ENCODE measurements at places on chromosomes 1 and 21.

GRCh38 chr21:34914239-34914638 lies 134.9 kb downstream of the RUNX1 start:
- no peak for DNase-seq

- no peak for DNase-seq
These were observed 30.6 kb upstream of the SLC30A10 start for GRCh38 chr1:219958875-219959417.

- DNase-seq, result peak; percentile 43
These were observed 11.5 kb downstream of the KCNA2 start for GRCh38 chr1:110594456-110595352.

DNA sequence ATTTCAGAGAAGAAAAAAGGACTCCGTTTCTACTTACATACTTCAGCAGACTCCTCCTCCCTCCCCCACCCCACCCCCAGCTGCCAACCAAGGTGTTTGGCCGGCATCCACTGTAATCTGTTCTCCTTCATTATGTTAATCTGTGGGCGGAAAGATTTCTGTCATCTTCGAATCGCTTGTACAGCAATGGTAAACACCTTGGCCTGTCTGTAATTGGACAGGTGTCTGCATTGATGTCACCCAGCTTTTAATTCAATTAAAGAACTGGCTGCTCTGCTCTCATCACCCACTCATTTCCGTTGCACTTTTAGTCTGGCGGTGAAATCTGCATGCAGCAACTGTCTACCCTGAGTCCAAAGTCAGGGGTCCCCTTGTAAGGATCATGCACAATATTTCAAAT lies 368.6 kb downstream of the USH2A start:
- no peak for DNase-seq

DNA sequence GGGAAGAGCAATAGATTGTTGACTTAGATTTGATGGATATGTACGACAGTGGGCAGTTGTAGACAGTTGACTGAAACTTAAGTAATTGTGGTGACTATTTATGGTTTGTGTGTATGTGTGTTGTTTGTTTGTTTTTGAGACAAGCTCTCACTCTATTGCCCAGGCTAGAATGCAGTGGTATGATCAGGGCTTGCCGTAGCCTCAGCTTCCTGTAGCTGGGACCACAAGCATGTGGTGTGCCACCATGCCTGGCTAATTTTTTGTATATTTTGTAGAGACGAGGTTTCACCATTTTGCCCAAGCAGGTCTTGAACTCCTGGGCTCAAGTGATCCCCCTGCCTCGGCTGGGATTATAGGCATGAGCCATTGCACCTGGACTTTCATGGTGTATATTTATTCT lies 9.8 kb downstream of the SDHC start:
- no peak for DNase-seq

GRCh38 chr1:34714386-34714785 lies 40.5 kb upstream of the GJB5 start:
- DNase-seq, result no peak

DNA sequence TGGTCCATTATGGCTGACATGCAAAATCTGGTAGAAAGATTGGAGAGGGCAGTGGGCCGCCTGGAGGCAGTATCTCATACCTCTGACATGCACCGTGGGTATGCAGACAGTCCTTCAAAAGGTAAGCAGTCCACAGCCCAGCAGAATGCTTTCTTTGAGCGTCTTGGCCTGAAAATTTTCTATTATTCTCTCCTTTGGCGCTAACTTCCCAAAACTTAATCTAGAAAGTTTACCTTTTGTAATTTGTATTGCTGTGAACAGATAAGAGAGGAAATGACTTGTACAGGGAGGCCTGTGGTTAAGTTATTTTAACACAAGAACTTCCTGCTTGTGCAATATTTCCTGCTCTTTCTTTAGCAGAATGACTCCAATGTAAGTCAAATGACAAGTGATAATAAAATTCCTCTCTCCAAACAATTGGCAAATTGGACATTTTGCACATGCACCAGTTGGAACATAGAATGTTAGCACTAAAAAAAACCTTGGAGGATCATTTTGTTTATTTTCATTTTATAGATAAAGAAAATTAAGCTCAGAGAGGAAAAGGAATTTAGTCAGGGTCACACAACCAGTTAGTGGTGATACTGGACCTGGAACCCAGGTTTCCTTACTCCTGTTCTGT lies 18.9 kb downstream of the CAP1 start:
- no peak for DNase-seq

Measured in nucleus accumbens (tissue), 56 donors.